ENCODE measurements at places on chromosomes 2 and 18.
A peak's percentile ranks its signal among the peaks of the same experiment; 100 is the strongest.

DNA sequence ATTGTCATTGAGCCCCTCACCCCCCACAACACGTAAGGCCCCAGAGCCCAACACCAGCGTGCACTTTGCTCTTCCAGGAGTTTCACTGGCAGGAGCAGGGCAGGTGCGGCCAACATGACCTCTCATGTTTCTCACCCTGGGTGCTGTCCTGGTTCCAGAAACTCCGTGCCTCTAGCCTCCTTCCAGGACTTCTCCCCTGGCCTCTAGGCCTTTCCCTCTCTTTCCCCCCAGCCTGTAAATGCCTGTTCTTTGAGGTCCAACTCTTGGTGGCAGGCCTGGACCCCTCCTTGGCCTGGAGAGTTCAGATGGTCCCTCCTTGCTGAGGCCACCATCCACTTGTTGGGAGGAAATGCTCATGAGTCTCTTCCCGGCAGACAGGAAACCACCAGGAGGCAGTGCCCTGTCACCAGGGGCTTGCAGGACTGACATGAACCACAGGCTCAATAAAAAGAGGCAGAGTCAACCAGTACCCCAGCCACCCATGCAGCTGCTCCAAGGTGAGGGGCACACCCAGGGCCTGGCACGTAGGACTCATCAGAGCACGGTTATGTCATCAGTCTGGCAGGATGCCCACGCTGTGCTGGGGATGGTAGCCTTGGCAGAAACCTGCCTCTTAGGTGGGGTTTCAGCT is 1.5 kb downstream of the MALL start:
- peak; percentile 88 for DNase-seq

- no peak for DNase-seq
Measured at GRCh38 chr18:1811282-1811681, 760.0 kb downstream of the METTL4 start.

GRCh38 chr2:158719403-158719802 is 75.7 kb upstream of the DAPL1 start:
- no peak for DNase-seq

GRCh38 chr2:67006373-67006960 is 390.7 kb upstream of the ETAA1 start:
- no peak for DNase-seq

DNA sequence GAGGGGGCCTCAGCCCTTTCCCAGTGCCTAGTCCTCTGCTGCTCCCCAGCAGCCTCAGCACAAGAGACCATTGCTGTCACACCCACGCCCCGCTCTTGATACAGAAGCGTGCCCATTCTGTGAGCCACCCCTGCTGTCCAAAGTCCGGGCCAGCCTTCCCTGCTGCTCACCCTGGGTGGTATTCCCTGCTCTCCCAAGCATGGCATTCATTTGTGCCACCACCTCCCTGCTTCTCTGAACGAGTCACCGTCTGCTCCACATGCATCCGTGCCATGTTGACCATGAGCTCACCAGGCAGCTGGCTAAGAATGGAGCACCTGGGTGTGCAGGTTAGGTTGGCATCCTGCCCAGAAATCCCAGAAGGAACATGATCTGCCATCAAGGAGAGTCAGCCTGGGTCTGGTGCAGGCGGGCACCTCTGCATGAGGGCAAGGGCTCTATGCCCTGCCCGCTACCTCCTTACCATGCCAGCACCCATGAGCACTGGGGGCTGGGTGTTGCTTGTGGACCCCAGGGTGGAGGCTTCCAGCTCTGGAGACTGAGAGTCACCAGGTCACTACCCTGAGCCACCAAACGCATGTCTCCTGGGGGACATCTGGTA is 63.0 kb downstream of the TWIST2 start:
- peak; percentile 91 for DNase-seq

Data from epithelial cell of esophagus (primary cell).